Activated CD4-positive, alpha-beta T cell treated with anti-CD3 and anti-CD28 coated beads, Interleukin-2, amount 10 ng/mL, durations not matched to agents 7 days and 5 days (primary cell): ENCODE measurements at places on chromosomes 4 and X. TPM values are rescaled to one million over a fixed set of nuclear protein-coding genes. Genes with fewer than 3 reads are reported as not detected.

The GYPE gene
- total RNA-seq = not detected

The G3BP2 gene
- 137 TPM for total RNA-seq

The SULT1B1 gene
- total RNA-seq = 6.3 TPM

DNA sequence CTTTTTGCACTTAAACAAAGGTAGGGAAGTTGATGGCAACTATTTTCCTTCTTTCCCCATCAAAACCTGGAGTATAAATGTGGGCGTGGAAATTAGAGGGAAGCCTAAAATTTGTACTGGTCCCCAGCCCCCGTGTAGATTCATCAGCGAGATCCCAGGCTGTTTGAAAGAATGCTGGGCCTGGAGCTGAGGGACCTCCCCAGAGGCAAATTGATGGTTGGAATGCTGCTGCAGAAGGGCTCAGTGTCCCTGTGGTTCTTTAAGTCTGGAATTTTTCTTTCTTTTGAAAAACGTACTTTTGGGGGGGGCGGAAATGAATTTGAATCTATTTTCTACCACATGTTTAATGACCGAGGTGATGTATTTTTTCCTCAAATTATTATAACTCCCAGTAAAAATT is 197.2 kb downstream of the CBR4 start:
- DNase-seq = no peak

GRCh38 chrX:115898382-115899001 is 272.1 kb upstream of the AGTR2 start:
- no peak for DNase-seq

DNA sequence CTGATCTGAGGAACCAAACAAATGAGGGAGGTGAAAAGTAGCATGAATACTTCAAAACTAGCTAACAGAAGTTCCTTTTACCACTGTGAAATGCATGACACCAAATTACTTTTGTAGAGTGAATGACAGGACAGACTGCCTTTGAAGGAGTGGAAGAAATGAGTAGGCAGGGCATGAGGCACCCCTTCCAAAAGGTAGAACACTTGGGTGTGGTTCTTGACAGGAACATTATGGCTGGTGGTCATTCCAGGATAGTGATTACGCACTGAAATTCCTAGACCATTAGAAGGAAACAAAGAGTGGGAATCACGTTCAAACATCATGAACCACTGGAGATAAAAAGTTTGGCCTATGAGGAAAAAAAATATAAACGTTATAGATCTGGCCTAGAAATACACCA is 4.9 kb downstream of the HUWE1 start:
- peak; percentile 6 for DNase-seq

- DNase-seq = no peak
Observed at GRCh38 chr4:45064741-45065140, 338.4 kb upstream of the GNPDA2 start.

DNA sequence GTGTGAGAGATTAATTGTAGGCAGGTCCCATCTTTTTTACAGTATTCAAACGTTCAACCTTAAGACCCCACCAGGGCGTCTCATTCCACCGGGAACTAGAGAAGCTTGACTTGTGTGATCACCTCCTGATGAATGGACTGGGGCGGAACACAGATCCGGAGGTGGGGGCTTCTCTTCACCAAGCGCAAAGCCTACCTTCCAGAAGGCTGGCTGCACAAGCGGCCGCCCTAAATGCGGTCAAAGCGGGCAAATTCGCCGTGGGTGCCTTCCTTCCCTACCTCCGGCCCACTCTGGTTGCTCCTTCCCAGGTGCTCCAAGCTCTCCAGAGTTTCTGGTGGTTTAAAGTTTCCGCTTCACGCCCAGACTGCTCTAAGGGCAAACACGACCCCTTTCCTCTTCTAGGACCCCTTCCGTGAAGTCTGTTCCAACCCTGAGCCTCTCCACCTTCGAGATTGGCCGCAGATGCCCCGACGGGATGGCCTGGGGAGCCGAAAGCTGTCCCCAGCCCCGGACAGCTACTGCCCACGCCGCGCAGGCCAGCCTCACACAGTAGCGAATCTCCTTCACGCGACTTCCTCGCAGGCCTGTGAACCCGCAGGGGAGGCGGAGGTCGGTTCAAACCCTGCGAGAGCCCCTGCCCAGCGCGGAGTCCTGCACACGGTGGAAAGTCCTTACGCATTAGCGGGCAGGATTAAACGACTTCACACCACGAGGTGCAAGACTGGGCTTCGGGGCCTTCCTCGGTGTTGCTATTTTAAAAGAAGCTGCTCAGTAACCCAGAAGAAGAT is 1.6 kb upstream of the WWC2 start:
- DNase-seq = no peak

GRCh38 chrX:44306356-44306755 is 37.1 kb downstream of the EFHC2 start:
- DNase-seq = no peak

- DNase-seq = no peak
Observed at GRCh38 chrX:141455103-141455502, 129.4 kb downstream of the SPANXA1 start.

- DNase-seq = no peak
Observed at GRCh38 chr4:173325007-173325736, 9.0 kb downstream of the HMGB2 start.

DNA sequence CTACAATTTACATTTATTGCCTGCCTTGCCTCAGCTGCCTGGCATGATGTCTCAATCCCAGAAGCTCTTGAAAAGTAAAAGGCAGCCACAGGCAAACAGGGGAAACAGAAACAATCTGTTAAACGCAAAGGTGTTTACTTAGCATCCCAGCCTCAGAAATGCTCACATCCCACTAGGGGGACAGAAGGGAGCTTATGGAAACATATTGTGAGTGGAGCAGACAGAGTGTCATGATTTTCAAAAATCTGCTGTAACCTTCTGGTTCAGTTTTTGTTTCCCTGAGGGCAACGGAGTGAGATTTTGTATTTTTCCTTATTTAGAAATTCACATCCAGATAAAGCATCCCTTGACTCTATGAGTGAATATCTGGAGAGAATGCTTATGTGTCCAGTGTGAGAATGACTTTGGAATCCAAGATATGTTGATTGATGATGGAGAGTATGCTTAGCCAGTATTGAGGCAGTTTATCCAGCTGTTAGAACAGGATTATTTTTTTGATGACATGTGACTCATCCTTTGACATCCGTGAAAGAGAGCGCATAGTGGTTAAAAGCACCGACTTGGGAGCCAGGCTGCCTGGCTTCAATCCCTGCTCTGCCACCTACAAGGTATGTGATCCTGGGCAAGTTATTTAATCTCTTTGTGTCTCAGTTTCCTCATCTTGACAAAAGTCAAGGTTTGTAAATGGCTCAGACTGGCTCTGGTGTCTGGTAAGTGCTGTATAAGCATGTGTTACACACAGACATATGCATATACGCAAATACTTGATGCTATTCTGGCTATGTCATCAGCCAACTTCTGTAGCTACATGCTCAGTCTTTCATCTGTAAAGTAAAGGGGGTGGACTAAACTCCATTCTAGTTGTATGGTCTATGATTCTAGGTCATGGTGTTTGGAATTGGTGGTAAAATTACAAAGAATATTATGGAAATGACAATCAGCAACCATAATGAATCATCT is 381.2 kb downstream of the RAPGEF2 start:
- DNase-seq = no peak

DNA sequence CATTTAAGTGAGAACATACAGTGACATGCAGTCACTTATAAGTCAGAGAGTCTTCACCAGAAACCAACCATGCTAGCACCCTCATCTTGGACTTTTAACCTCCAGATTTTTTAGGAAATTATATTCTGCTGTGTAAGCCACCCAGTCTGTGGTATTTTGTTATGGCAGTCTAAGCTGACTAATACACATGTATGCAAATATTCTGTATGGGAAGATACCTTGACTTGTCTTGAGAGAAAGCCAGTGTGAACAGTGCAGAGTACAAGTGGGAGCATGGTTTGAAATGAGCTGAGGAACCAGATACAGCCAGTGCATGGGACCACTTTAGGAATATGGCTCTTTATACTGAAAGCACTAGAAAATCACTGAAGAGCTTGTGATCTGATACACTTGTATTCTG is 110.4 kb upstream of the MAP9 start:
- no peak for DNase-seq

- DNase-seq = peak; percentile 58
Observed at GRCh38 chr4:3041192-3042142, 32.9 kb downstream of the HTT-AS start.

DNA sequence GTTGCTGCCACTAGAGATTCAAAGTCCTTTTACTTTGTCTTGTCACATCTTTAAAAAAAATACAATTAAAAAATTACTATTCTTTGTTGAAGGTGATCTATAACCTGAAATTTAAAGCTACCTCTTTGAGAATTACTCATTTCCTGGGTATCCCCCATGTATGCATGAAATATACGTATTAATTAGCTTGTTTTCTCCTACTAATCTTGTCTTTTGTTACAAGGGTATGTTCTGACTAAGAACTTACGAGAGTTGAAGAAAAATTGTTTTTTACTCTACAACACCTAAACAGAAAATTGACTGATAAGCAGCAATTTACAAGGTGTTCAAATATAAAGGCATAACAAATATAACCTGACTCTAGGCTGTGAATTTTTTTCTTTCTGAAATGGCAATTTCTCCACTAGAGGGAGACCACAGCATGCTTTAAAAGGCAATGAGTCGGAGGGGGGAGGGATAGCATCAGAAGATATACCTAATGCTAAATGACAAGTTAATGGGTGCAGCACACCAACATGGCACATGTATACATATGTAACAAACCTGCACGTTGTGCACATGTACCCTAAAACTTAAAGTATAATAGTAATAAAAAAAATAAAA is 249.6 kb downstream of the OPHN1 start:
- DNase-seq = no peak

DNA sequence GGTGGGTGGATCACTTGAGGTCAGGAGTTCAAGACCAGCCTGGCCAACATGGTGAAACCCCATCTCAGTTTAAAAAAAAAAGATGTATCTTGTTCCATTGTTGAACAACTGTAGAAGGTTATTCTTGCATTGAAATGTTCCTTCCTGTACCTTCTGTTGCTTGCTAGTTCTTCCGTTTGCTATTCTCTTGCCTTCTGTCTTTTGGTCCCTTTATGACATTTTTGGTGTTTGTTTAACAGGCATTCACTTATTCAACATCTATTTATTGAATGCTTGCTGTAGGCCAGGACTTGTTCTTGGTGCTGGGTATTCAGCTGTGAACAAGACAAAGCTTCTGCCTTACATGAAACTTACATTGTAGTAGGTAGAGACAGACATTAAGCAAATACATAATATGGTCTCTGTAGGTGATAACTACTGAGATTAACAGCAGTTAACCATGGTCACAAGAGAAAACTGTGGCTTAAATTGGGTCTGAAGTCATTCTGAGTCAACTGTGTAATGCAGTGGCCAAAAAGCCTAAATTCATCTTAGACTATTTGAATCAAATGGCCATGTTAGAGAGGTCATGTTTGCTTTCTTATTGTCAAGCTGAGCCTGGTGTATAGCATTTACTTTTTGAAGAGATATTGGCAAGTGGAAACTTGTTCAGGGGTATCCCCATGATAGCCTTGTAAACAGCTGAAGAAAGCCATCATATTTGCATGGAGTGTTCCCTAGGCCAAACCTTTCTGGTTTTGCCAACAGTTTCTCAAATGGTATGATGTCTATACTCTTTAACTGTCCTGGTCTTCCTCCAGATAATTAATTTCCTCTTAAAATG is 35.6 kb downstream of the GAB1 start:
- no peak for DNase-seq

DNA sequence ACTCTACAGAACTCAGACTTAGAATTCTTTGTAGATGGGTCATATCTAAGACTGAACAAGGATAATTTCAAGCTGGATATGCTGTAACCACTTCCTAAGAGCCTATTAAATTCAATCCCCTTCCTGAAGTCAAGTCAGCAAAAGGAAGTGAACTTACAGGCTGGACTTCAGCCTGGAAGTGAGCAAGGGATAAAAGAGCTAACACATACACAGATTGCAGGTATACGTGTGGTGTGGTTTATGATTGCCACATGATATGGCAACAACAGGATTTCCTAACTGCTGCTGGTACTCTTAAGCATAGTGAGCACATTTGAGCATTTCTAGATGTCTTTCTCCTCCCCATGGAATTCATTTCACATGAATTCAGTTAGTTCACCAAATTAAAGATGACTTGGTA is 38.2 kb upstream of the UXT start:
- no peak for DNase-seq
